ENCODE measurements at places on chromosomes 11 and 22.

GRCh38 chr22:49906799-49907290, 11.4 kb downstream of the ALG12 start:
- DNase-seq: no peak

DNA sequence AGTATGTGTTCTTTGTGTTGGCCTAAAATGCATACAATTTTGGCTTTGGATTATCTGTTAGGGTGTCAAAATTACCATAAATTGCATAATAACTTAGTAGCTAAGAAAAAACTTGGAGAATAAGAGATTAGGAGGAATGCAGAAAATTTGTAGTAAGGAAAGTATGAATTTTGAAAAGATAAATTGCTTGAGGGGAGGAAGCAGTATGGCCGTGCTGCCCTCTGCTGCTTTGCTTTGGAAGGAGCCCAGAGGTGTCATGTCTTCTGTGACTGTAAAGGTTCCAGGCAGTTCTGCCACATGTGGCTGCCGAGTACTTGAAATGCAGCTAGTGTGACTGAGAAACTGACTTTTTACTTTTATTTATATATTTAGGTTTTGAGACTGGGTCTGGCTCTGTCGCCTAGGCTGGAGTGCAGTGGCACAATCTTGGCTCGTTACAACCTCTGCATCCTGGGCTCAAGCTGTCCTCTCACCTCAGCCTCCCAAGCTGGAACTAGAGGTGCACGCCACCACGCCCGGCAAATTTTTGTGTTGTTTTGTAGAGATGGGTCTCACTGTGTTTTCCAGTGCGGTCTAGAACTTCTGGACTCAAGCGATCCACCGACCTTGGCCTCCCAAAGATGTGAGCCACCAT, 1.8 kb downstream of the ADSL start:
- DNase-seq: no peak

DNA sequence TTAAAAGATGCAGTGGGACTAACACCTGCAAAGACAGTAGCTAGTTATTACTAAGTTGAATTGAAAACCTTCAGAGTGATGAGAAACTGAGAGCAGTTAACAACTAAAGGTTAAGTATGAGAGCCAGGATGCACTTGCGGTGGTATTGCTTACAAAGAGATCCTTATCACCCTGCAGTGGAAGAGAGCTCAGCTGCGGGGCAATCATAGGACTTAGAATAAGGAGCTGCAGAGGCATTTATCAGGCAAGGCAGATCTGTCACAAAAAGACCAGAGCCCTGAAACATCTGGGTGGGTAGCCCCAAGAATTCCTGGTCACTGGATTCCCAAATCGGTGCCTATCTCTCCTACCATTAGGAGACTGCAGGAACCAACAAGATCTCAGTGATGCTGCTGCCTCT, 34.3 kb upstream of the CFAP300 start:
- DNase-seq: no peak

- no peak for DNase-seq
Observed at GRCh38 chr11:44219830-44220796, 89.8 kb downstream of the ALX4 start.

- no peak for DNase-seq
Observed at GRCh38 chr22:47594836-47595521, 832.5 kb downstream of the TBC1D22A start.

- DNase-seq: no peak
Observed at GRCh38 chr11:113449743-113450142, 25.5 kb downstream of the DRD2 start.

DNA sequence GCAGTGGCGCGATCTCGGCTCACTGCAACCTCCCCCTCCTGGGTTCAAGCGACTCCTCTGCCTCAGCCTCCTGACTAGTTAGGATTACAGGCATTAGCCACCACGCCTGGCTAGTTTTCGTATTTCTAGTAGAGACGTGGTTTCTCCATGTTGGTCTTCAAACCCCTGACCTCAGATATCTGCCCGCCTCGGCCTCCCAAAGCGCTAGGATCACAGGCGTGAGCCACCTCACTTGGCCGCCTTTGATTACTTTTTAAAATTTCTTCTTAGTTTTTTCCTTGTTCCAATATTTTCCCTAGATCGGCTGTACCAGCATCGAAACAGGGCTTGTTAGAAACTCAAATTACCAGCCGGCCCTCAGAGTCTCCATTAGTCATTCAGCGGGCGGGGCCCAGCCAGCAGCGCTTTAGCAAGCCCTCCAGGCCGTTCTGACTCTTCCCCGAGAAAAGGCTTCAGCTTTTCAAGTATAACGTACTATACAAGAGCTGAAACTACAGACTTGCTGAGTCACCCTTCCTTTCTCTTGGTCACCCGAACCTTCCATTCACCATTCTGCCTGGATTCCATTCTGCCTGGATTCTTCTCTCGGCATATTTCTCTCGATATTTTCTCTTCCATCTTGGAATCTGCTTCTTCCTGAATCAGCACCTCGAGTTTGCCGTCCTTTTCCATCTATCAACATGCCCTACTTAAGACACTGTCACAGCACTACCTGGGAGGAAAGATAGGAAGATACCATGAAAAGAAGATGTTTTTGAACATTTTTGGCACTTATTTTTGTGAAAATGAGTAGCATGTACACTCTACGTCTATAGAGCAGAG, 6.7 kb upstream of the CAPRIN1 start:
- no peak for DNase-seq

- no peak for DNase-seq
Observed at GRCh38 chr11:132792341-132793140, 739.8 kb downstream of the OPCML start.

- DNase-seq: no peak
Observed at GRCh38 chr22:34102633-34103032, 182.4 kb upstream of the LARGE1 start.

DNA sequence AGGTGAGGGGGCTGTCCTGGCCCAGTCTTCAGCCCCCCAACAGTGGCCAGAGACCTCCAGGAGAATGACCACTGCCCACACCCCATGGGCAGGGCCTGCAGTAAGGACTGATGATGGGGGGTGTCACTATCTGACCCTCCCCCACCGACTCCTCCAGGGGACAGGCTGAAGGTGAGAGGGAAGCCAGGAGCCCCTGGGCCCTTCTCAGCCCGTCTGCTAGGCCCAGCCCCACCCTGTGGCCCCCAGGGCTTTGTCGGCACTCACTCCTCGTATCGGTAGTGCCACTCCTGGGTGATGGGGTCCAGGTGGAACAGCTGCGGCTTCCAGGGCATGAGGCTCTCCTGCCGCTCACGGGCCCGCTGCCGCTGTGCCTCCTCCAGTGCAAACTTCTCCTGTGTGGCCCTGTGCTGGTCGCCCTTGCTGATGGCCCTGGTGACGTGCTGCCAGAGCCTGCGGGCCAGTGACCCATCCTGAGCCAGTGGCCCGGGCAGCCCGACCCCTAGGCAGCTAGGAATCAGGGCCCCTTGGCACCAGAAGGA, 35.4 kb upstream of the CARS1 start:
- no peak for DNase-seq

DNA sequence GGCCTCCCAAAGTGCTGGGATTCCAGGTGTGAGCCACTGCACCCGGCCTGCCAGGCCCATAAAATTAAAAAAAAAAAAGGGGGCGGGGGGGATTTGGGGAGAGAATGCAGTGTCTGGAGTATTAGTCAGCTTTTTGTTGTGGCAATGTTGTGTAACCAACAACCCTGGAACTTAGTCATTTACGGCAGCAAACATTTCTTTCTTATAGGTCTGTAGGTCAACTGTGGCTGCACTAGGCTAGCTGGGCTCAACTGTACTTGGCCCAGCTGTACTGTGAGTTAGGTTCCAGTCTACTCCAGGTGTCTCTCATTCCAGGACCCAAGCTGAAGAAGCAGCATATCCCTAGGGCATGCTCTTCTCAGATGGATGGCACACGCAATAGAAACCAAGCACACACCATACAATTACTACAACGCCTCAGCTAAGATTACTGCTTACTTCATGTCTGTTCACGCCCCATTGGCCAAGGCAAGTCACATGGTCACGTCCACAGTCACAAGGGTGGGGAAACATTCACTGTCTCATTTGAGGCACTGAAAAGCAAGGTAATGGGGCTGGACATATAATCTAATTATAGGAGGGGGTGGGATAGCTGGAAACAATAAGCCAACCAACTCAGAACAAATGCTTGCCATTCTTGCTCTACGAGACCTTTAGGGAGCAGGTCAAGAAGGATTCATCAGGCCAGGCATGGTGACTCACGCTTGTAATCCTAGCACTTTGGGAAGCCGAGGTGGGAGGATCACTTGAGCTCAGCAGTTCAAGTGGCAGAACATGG, 10.4 kb upstream of the SPINDOC start:
- no peak for DNase-seq

DNA sequence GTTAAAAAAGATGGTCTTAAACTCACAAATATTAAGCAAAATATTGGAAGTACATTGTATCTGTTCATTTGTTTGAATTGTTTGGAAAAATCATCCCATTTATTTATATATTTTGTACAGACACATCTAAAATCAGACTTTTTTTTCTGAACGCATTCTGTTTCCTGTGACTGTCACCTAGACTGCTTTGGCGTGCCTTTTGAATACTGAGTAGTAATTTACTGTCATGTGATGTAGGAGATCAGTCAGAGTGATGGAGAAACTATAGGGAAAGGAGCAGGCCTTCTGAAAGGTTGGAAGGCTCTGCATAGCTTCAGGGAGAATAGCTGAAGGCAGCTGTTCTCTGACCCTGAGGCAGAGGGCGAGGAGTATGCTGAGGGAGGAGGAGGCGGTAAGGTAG, 452.0 kb upstream of the ARHGAP42 start:
- no peak for DNase-seq

DNA sequence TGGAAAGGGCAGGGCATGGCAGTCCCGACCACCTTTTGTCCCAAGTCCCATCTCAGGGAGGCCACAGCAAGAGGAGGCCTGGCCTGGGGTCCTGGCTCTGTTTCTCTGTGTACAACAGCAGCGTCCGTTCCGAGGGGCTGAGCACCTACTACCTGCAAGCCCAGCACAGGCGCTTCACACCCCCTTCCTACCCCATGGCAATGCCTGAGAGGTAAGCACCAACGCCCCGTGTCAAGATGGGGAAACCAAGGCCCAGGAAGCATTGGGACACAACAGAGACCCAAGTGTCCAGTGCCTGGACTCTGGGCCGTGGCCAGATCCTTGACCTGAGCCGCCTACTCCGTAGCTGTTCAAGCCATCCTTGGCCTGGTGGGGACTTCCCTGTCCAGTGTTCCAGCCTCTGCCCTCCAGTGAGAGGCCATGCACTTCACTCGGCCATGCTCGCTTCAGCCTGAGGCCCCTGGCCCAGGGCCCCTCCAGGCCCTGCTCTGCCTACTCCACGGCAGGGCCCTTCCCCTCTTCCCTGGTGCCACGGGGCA, 14.3 kb upstream of the TCF20 start:
- DNase-seq: no peak

DNA sequence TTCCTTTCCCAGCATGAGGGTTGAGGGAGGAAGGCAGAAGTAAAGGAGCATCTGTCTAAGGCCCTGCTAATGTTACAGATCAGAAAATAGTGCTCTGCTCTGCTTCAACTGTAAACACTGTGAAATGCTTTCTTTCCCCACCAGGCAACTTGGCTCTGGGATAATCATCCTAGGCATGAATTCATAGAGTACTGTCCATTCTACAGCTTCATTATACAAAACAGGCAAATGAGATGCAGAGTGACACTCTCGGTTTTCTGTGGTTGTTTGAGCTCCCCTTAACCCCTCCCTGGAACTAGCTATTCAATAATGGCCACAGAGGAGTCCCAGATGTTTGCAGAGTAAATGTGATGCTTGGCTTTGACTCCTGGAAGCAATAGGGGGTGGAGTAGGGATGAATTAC, 184.3 kb upstream of the CTSC start:
- no peak for DNase-seq

DNA sequence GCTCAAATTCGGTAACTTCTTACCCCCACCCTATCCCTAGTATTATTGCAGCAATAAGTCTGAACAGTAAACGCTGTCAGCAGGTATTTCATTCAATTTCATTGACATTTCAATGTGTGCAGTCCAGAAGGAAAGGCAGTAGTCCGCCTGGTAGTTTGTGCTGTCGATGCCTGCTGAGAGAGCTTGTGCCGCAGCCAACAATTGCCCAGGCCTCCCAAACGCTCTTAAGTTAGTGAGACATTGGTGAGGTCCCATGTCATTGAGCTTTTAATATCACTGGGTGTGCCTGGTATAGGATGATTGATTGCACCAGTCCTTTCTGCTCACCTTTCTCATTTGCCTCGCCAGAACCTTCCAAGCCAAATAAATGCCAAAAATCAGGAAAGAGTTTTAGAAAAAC, 28.1 kb downstream of the ALKBH3 start:
- DNase-seq: no peak

DNA sequence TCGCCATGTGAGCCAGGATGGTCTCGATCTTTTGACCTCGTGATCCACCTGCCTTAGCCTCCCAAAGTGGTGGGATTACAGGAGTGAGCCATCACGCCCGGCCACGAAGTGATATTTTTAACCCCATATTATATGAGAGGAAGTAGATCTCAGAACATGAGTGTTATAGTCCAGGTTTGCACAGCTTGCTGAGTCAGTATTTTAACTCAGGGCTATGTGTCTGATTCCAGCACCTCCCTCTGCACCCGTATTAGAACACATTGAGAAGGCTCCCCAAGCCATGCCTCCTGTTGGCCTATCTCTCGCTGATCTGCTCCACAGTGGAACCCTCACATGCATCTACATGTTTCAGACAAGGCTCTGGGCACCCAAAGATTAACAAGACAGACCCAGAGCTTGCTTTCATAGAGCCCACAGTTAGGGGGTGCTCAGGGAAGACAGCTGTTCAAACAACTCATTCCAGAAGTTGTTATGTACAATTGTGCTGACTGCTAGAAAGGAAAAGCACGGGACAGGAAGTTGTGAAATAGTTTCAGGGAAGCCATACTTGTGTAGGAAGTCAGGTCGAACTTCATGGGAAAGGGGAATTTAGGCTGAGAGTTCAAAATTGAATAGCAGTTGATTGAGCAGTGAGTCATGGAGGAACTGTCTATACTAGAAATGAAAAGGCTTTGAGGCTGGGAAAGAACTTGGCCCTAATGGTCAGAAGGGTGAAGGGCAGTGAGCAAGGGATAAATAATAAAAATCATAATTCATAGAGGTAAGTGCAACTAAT, 49.3 kb upstream of the CLPB start:
- no peak for DNase-seq

GRCh38 chr11:36564376-36565030, 3.3 kb upstream of the RAG1 start:
- DNase-seq: peak; percentile 0

Data from NCI-H2029 treated with DMSO at 0.1 percent for 48 hours (cell line).